Activated T-cell treated with anti-CD3 and anti-CD28 coated beads, Interleukin-2, amount 50 U/mL, for 4 hours (primary cell): ENCODE measurements at places on chromosomes 3 and 15. TPM values are rescaled to one million over a fixed set of nuclear protein-coding genes. Genes with fewer than 3 reads are reported as not detected.

- no peak for DNase-seq
Measured at GRCh38 chr15:85047271-85047948, 65.8 kb downstream of the PDE8A start.

GRCh38 chr3:32431481-32431880 lies 39.8 kb downstream of the CMTM7 start:
- DNase-seq = no peak

- DNase-seq = no peak
Measured at GRCh38 chr15:58864602-58865424, 68.7 kb downstream of the SLTM start.

DNA sequence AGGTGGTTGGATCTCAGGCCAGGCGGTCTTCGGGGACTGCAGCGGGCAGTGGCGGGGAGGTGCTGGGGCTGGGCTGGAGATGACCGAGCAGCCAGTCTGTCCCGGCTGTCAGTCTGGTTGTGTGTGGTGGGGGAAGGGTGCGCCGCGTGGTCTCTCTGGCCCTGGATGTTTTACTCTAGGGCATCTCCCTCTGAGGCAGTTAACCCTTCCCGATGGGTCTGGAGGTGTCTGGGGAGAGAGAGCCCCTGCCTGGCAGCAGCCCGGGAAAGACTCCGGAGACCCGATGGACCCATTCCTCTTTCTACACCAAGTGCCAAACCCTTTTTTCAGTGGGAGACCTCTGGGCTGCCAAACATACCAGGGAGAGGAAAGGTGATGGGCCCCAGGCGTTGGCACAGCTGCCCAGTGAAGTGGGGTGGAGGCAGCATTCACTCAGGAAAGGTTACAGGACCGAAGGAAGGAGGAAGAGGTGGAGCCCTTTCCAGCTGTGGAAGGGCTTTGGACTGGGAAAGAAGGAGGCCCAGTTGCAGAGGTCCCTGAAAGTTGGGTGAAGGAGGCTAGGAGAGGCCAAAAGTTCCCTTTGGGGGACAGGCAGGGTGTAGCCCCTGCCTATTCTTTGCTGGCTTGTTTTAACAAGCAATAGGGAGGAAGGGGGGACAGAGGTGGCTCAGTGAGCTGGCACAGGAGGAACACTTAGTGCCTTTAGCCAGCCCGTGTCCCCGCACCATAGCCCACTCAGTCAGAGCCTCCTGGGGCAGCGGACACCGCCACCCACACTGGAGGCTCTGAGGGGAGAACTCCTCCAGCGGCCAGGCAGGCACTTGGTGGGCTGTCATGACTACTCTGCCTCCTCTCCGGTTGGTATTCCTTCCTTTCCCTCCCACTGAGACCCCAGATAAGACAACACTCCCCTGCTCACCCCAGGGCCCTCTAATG lies 2.7 kb upstream of the BAHD1 start:
- DNase-seq = no peak

DNA sequence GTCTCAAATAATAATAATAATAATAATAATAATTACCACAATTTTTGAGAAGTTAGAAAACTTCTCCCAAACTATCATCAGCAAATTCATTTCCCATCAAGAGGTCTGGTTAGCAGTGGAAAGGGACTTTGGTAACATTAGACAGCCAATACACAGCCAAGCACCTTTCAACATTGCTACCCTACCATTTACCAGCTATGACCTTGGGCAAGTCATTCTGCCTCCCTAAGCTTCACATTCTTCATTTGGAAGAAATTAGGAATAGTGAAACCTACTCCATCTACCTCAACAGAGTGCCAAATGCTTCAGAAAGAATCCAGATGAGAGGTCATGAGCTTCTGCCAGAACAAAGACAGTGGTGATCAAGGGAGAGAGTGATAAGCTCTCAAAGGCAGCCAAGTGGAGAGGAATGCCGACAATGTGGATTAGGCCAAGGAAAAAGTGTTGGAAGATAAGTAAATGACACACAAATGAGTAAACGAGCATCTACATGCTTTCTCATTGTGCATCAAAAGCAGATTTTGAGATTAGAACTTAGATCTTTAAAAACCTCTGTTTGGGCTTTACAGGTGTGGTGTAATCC lies 42.9 kb upstream of the LPP start:
- no peak for DNase-seq

Gene FRMD4B
- total RNA-seq = 24.6 TPM

DNA sequence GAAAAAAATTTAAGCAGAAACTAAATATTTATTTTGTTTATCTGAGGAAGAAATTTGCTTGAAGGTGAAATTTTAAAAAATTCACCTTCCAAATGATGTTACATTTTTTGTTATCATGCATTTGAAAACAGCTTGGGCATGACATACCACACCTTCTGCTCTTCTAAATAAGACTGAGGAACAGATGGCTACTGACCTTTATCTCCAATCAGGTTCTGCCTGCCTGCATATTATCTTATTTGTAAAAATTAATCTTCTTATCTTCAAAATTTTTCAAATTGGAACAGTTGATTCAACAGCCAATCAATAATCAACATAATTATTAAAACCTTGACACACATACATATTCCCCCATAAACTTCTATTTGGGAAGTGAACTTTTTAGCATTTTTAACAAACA lies 641.8 kb upstream of the ZNF385D start:
- no peak for DNase-seq

Gene LSAMP
- not detected for total RNA-seq

Gene FAM81A
- 0.08 TPM for total RNA-seq

DNA sequence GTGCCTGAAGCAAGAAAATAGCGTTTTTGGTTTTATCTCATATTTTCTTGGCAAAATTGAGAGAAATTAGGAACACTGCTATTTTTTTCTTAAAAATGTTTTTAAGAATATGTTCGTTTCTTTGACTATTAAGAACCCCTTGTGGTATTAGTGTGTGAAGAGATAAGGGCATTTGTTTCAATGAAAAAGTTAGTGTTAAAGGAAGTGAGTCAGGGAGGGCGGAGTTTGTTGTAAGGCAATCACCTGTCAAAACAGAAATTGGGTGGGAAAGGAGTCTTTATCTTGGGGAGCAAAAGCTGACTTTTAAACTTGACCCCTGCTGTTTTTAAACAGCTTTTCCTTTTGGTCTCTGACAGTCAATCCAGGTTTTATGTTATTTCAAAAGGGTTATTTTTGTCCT lies 4.2 kb downstream of the RAP2B start:
- peak; percentile 18 for DNase-seq

DNA sequence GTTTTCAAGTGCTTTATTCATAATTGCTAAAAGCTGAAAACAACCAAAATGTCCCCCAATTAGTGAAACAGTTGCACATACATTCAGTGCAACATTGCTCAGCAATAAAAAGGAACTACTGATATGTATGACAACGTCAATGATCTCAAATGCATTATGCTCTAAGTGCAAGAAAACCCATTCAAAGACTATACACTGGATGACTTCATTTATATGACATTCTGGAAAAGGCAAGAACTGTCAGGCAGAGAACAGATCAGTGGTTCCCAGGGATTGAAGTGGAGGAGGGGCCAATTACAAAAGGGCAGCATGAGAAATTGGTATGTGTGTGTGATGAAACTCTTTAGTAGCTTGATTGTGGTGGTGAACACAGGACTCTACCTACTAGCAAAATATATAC lies 585.6 kb downstream of the TBL1XR1 start:
- no peak for DNase-seq

DNA sequence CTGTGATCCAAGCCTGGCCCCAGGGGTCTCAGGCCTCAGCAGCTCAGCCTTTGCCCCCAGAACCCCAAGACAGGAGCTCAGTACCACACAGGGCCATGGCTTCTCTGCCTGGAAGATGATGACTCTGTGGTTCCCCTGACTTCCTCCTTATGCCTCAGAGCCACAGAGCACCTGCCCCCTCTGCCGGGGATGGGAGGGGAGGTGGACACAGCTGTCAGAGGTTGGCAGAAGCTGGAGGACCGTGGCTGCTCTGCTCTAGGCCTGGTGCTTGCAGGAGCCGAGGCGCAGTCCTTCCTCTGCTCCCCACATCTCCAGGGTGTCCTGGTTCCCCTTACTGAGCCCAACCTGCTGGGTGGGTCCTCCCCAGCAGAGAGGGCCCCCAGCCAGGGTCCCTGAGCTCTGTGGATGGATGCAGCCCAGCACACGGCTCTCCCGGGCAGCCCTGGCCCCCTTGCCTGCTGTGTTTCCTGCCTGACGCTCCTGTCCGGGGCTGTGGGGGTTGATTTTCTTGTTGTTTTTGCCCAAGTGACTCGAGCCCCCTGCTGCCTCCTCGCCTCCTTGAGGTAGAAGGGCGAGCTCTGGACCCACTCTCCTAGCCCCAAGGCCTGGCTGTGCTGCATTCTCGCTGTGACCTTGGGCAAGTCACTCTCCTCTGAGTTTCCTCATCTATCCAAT lies 36.6 kb downstream of the PSTPIP1 start:
- DNase-seq = no peak

Gene CORO2B
- 0.08 TPM for total RNA-seq

Gene ZNF774
- 1.2 TPM for total RNA-seq

- peak; percentile 44 for DNase-seq
Measured at GRCh38 chr15:98850961-98851572, 156.5 kb downstream of the PGPEP1L start.

Gene SEMA3F
- total RNA-seq = 0.23 TPM

- DNase-seq = no peak
Measured at GRCh38 chr3:76824658-76825240, 215.2 kb upstream of the ROBO2 start.

- no peak for DNase-seq
Measured at GRCh38 chr15:78418686-78419085, 19.3 kb upstream of the IREB2 start.
